Hematopoietic multipotent progenitor cell (in vitro differentiated cells): ENCODE measurements at places on chromosomes 1 and 21.

DNA sequence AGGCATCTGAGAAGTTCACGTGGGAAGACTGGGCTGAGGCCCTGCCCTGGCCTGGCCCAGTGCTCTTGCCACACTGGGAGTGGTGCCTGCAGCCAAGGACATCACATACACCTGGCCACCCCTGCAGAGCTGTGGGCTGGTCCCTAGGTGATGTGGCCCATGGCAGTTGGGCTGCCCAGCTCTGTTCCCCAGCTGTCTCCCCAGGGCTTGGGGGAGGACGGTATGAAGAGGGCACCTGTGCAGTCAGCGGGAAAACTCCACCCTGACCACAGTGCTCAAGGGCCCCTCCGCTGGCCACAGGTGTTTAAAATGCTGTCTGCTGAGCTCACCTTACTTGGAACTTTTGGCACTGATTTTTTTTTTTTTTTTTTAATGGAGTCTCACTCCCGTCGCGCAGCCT is 120.4 kb upstream of the SLC25A33 start:
- DNase-seq, result no peak

GRCh38 chr1:192256674-192257334 is 60.0 kb upstream of the RGS21 start:
- DNase-seq, result no peak

GRCh38 chr1:156479093-156480015 is 21.2 kb downstream of the MEF2D start:
- no peak for DNase-seq

DNA sequence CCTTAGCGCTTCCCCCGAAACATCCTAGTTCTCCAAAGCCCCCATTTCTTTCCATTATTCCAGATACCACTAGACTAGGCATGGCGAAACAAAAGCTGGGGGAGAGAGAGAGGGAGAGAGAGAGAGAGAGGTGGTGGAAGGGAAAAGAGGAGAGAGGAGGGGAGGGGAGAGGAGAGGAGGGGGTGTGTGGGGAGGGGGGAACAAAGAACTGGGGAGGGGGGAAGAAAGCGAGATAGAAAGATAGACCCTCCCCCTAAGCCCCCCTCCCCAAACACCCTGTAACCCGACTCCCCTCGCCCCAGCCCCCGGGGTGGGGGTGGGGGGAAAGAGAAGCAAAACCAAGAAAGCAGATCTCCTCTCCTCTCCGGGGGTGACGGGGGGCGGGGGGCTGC is 352 bp downstream of the MEX3A start:
- no peak for DNase-seq

GRCh38 chr1:16631248-16632043 is 18.1 kb upstream of the NBPF1 start:
- no peak for DNase-seq

DNA sequence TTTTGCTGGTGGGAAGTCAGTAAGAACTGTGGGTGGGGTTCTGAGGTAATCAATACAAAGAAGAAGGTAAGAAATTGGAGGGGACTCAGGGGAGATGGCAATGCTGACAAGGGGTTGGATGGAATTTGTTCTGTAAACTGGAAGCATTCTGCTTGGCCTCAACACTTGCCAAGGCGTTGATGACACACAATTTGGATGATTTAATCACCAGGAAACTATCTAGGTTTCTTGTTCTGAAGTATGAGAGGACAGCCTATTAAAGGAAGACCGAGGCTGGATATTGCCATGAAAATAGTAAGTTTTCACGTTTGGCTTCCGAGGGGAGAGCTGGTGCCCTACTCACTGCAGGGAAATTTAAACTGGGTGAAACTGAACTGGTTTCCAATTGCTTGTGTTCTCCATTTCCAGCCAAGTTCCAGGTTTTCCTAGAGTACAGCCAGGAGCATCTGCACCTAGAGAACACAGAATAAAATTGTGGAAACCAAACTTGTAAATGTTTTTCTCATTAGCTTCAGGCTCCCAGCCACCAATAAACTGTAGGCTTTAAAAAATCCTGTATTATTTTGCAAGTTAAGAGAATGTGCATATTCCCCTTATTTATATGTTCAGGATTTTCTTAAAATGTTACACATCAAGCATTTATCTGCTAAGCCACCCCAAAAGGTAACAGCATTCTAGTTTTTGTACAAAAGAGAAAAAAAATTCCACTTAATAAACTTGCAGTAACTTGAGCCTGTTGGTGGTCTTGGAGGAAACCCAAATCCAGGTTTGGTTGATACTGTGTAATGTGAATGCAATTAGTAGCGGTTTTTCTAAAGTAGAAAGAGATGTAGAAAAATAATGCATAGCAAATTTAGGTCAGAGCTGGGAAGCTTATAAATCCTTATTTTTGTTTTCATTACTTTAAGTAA is 53.8 kb downstream of the ROR1 start:
- DNase-seq, result no peak

GRCh38 chr1:154306151-154306550 is 14.7 kb upstream of the AQP10 start:
- DNase-seq, result no peak

- no peak for DNase-seq
Measured at GRCh38 chr1:203657748-203658134, 31.1 kb downstream of the ATP2B4 start.

DNA sequence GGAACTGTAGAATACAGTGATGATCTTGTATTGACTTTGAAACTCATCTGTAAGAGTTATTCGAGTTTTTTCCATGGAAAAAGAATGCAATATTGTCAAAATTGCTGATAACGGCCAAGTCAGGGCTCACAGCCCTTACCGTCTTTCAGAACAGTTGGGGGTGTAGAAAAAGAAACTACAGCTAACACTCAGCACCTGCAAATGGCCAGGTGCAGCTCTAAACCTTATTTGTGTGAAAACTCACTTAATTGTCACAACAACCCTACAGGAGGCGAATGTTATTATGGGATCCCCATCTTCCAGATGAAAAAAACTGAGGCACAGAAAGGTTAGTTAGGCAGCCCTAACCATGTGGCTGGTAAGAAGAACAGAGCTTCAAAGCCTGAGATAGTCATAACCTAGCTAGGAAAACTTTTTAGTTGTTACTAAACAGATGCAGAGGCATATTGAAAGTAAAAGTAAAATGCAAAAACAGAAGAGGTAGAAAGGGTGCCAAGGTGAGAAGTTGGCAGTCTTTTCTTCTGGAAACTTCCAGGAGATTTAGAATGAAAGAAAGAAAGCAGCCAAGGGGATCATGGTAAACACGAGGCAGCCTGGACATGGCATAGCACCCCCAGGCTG is 76.4 kb downstream of the DSCAM start:
- no peak for DNase-seq

DNA sequence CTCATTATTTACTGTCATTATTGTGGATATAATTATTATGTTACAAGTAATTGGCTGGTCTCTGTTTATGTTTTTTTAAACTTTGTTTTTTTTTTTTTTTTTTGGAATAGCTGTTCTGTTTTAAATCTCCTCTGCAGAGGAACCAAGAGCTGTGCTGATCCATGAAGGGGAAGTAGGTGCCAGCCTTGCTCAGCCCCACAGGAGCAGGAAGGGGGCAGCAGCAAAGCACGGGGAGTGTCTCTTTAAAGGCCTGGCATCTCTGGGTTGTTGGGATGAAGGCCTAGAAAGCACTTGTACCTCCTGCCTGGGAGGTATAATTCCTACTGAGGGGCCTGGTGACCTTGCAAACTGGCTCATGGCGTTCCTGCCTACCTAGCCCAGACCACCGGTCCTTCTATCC is 2.5 kb upstream of the GRHL3 start:
- no peak for DNase-seq

GRCh38 chr1:105083611-105084010 is 1333.9 kb downstream of the AMY1C start:
- DNase-seq, result no peak

GRCh38 chr1:183810121-183810520 is 5.2 kb downstream of the RGL1 start:
- no peak for DNase-seq

- DNase-seq, result no peak
Measured at GRCh38 chr1:232872738-232873137, 67.5 kb downstream of the MAP10 start.

DNA sequence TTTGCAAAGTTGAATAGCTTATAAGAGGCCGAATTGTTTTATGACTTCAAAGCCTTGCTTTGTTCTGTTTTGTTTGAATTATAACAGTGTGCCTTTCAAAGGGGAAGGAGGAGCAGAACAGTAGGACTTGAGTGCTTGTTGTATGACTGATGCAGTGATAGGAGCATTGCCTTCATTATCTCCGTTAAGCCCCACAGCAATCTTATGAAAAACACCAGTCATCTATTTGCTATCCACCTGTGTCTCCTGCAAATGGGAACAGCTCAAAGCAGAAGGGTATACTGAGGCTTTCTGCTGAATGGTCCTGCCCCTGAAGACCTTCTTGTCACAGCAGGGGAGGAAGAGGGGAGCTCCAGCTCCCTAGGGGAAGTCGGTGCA is 127.5 kb downstream of the RNF220 start:
- no peak for DNase-seq

DNA sequence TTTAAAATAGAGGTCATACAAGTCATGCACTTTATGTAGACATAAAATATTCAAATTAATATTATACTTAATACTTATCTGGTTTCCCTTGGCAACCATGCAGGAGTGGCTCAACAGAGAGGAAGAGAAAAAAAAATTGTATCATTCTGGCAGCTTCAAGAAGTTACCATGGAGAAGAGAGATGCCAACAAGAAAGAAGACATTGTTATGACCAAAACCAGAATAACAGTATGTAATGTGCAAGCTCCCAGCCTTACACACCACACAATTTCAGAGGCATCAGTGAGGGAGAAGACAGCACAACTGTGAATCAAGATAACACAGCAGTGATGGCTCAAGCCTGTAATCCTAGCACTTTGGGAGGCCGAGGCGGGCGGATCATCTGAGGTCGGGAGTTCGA is 49.1 kb upstream of the RCOR3 start:
- DNase-seq, result no peak

DNA sequence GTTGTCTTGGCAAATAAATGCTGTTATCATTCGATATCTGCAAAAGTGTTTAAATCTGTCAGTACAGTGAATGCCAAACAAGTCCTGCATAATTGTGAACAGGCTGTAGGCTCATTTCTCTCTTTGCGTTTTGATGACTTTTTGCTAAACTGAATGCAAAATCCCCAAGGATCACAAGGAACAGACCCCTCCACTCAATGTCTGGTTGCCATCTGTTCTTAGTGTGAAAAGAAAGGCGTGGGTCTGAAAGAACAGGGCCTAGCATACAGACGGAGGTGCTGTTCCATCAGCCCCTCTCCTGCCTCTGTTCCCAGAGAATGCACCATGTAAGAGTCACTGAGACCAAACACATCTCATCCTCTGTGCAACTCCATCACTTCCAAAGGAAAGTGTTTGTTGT is 40.4 kb downstream of the EIF2B3 start:
- DNase-seq, result no peak

GRCh38 chr1:208189183-208189582 is 55.0 kb downstream of the PLXNA2 start:
- no peak for DNase-seq

- DNase-seq, result no peak
Measured at GRCh38 chr1:245779797-245780755, 625.3 kb downstream of the KIF26B start.

GRCh38 chr1:229579059-229579673 is 20.7 kb upstream of the ABCB10 start:
- DNase-seq, result no peak

GRCh38 chr1:20742671-20743070 is 10.2 kb upstream of the SH2D5 start:
- no peak for DNase-seq

DNA sequence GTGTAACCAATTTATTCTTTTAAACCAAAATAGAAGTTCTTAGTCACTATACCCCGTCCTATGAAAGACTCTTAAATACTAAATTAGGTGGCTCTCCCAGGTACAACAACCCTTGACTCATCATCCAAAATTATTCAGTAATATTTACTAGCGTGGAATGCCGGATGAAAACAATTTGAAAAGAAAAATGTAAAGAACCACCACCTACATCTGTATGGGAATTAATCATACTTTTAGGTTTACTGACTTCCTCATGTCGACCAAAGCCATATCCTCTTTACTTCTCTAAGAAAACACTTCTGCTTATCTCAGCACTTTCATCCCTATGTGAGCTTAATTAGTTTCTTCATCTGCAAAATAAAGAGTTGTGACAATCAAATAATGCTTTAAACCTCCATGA is 139.6 kb downstream of the AKT3 start:
- DNase-seq, result no peak

- DNase-seq, result no peak
Measured at GRCh38 chr1:43666608-43667007, 16.7 kb downstream of the KDM4A start.

DNA sequence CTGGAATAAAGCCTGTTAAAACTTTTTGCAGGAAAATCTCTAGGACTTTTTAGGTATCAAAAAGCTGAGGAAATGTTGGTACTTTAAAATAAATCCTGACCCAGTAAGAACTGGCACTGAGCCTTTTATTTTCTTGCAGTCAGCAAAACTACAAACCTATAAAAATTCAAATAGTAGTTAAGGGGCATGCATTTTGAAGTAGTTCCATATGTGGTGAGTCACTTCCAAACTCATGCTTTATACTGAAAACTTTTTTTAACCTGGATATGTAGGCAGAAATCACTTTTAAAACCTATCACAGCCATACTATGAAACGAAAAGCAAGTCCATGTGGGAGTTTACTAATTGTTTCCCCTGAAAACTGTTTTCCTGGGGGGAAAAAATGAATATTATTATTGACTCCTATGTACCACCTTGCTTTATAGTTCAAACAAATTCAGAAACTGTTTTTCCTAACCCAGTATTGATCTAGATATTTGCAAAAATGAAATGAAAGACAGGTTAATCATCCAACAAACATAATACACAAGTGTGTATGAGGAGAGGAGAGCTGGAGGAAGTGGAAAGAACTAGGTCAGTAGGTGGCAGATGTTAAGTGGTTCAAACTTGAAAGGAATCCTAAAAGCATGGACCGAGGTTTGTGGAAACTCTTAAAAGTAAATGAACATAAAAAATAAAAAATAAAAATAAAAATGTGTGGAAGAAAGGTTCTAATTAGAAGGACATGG is 30.5 kb downstream of the NRIP1 start:
- DNase-seq, result no peak

DNA sequence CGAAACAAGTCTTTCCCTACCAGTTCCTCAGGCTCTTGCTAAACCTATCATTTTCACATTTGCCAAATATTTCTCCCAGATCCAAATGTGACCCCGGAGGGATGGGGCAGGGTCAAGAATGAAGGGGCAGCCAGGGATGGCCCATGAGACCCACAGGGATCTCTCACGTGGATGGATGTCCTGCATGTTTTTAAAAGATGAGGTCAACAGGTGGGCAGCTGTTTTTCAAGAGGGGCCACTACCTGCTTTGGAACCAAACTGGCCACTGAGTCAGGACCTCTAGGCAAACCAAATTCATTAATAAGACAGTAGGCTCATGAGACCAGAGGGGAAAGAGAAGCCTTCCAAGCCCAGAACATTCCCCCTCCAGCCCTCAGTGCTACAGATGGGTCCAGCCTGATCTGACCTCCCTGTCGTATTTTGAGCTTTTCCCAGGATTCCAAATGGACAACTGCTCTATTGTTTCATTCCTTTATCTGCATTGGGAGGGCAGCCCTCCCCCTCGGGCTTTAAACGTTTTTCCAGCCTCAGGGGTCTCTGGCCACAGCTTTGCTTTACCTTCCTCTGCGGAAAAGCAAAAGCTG is 252.5 kb upstream of the IRF2BP2 start:
- no peak for DNase-seq

- DNase-seq, result no peak
Measured at GRCh38 chr1:227317011-227317451, 1.3 kb downstream of the CDC42BPA start.
